ENCODE measurements at places on chromosomes 3 and 15.

- DNase-seq = no peak
Measured at GRCh38 chr3:145869958-145870357, 291.0 kb downstream of the PLOD2 start.

DNA sequence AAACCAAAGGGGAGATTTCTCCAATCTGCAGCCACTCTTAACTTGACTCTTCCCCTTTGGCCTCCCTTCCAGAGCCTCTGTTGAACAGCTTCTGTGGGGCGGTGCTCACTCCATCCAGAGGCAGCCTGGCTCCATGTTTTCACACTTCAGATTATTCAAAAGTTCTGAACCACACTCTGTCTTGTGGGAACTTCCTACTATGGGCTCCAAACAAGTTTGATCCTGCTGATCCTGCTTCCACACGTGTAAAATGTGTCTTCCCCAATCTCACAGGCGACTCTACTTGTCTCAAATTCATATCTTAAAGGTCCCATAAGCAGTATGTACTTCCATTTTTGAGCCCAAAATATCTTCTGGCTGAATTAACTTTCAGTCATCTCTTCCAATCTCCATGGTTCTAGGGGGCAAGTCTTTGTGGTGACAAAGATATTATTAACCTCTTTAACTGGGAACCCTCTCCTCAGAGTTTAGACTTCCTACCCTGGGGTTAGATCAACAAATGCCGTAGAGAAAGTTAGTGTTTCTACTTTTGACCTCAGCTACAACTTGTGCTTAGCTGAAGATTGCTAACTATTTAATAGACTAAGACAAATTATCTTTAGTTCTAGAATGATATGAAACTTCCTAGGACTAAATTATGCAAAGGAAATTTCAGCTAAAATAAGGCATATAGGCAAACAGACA, 176.3 kb upstream of the BCL6 start:
- DNase-seq = no peak

- no peak for DNase-seq
Measured at GRCh38 chr3:112653209-112653871, 12.4 kb upstream of the CCDC80 start.

DNA sequence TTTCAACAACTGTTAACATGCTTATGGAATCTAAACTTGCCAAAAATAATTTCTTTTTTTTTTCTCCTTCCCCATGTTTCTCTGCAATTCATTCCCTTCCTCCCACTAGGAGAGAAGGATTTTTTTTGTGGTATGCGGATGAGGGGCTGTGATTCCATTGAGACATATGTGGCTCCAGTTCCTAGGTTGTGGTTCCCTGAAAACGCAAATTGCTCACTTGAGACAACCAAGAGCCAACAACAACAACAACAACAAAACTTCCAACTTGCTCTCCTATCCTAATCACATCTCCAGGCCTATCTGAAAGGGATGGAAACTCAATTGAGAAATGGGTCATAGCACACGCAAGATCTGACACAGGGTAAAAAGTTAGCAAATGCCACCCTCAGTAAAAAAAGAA, 406.5 kb upstream of the TGFBR2 start:
- DNase-seq = no peak

GRCh38 chr3:110932567-110932966, 139.0 kb upstream of the NECTIN3 start:
- no peak for DNase-seq

- no peak for DNase-seq
Measured at GRCh38 chr3:97990624-97991292, 18.5 kb upstream of the RIOX2 start.

DNA sequence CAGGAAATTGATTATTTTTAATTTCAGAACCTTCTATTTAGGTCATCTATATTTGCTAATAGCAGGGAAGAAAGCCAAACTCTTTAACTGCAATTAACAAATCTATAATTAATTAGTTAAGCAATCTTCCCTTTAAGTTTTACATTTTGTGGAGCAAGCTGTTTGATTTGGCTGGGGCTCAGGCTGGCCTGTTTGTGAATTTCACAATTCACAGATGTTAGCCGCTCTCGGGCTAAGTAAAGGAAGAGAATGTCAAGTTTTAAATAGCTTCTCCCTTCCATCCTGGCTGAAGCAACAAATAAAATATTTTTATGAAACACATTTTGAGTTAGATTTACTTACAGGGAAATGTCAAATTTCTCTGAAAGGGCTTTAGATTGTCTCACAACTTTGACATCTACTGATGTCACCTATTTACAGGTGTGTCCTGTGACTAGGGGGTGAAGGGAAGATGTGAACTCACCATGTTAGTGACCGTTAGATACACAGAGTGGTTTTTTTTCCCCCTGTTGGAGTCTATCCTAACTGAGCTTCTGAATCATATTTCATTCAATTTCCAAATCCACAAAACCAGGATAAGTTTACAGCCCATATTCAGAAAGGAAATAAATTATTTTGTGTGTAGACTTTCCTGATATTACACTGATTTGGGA, 1.3 kb upstream of the TP63 start:
- DNase-seq = peak; percentile 15

- DNase-seq = no peak
Measured at GRCh38 chr3:146701246-146701645, 96.1 kb upstream of the PLSCR5 start.

GRCh38 chr3:126781889-126782491, 78.0 kb downstream of the CHCHD6 start:
- no peak for DNase-seq

DNA sequence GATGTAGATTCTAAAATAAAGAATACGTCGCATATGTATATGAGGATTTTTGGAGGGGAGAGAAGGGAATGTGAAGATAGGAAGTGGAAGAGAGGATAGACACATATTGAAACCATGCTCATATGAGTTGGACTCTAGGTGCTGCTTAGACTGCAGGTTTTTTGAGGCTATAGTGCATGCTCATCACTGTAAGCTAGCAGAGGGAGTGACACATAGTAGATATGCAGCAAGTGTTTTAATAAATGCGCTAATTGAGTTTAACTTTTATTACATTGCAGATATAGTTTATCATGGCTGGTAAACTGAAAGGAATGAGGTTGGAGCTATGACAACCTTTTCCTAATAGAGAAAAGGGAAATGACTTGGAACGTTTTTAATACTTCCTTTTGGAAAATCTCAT, 7.7 kb downstream of the SEMA6D start:
- no peak for DNase-seq

- DNase-seq = no peak
Measured at GRCh38 chr3:23656821-23657220, 148.9 kb upstream of the UBE2E1 start.

- DNase-seq = no peak
Measured at GRCh38 chr3:50028346-50028745, 60.4 kb upstream of the RBM5 start.

GRCh38 chr15:74726774-74727164, 1.4 kb upstream of the CYP1A1 start:
- no peak for DNase-seq

DNA sequence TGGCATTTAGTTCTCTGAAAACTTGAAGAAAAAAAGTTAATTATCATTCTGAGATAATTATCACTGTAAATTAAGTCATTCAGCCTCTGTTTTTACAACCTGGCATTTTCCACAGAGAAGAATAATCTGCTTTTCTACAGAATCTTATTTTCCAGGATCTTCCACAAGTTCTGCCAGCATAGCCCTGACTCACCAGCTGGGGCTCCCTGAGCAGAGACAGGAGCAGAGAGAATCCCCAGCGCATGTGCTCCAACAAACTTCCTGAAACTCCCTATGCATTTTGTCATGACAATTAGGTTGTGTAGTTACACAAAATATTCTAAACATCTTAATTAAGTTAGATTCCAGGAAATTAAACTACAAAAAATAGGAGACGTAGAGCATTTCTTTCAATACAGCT, 32.1 kb upstream of the TMEM207 start:
- no peak for DNase-seq

DNA sequence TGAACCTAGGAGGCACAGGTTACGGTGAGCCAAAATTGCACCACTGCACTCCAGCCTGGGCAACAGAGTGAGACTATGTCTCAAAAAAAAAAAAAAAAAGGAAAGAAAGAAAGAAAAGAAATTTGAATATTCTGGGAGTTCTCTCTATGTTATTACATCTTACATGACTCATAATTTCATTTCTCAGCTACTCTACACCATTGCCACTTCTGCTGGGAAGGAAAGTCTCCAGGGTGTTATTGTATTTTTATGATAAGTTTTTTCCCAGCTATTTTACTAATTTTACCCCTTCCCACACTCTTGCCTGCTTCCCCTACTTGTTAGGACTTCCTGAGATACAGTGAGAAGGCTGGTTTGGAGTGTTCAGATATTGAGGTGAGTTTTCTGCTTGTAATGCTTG, 69.7 kb upstream of the UMPS start:
- DNase-seq = no peak

- DNase-seq = no peak
Measured at GRCh38 chr3:46987743-46988401, 8.4 kb downstream of the NBEAL2 start.

GRCh38 chr3:24129549-24129948, 184.5 kb downstream of the NR1D2 start:
- no peak for DNase-seq

DNA sequence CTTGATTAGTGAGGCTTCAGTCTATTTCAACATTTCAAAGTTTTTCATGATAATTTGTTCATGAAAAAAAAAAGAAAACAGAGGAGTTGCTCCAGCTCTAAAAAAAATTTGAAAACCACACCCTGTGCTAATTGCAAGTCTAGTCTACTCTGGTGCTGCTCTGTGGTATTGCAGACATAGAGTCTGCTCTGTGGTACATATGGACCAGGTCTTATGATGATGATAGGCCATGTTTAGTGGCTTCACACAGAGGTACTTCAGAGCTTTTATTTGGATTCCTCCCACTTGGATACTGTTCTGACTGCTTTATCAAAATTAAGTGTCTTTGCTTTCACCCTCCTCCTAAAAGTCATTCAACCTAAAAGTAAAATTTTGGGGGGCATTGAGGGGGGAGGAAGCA, 160.8 kb downstream of the ALCAM start:
- no peak for DNase-seq

DNA sequence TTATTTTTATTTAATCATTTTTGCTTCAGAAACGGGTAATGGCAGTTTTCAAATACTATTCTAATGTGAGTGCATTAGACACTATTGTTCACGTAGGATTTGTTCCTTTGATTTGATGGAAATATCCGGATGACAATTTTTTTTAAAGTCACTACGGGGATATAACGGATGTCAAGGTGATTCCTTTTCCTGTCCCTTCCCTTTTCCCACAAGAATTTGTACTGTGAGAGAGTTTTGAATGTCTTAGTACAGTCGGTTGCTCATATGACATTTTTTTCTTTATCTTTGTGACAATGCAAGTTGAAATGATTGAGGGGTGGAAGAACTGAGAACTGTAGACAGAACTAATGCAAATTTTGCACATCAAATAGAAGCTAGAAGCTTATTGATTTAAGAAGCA, 209.5 kb downstream of the GRM7 start:
- no peak for DNase-seq

GRCh38 chr15:52997123-52997522, 207.0 kb upstream of the ONECUT1 start:
- no peak for DNase-seq

DNA sequence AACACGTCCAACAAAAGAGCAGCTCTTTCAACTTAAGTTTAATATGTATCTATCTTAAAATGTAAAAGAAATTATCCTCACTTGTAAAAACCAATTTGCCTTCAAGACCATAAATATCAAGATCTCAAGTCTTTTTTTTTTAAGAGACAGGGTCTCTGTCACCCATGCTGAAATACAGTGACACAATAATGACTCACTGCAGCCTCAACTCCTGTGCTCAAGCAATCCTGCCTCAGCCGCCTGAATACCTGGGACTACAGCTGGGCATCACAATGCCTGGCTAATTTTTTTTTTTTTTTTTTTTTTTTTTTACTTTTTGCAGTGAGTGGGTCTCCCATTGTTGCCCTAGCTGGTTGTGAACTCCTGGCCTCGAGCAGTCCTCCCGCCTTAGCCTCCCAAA, 26.0 kb downstream of the ACAP2 start:
- no peak for DNase-seq

DNA sequence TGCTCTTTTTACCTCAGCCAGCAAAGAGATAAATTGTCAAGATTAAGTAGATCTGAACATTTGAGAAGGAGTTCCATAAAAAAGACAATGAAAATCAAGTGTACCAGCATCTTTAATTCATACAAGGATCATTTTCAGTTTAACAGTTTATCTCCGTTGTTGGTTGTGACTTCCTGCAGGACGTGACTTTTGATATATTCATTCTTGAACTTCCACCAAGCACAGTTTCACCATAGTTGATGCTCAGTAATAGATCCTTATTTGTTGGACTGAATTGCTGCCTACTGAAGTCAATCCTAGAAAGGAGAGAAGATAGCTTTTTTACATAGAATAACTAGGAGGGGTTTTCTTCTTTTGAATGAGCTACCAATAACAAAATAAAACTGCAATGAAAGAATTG, 408.2 kb downstream of the LPP start:
- no peak for DNase-seq

- no peak for DNase-seq
Measured at GRCh38 chr15:100980410-100981046, 61.4 kb downstream of the LRRK1 start.

GRCh38 chr3:11845651-11846050, 1.0 kb downstream of the TAMM41 start:
- DNase-seq = no peak

GRCh38 chr3:41581700-41582099, 380.2 kb downstream of the ULK4 start:
- no peak for DNase-seq

DNA sequence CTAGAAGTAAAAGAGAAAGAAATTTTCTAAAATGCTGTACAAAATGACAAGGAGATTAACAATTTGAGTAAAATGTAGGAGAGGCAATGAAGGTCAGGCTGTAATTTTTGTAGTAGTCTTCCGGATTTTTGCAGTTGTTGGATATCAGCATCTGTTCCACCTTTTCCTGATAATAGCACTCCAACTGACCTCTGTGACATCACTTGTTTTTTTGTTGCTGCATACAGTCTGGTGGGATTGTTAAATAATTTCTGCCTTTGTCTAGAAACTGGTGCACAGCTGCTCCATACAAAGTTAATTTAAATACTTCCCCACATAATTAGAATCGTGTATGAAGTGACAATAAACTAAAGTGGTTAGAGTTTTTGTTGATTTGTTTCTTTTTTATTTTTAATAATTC, 731.4 kb downstream of the PLOD2 start:
- no peak for DNase-seq

- no peak for DNase-seq
Measured at GRCh38 chr3:136018876-136019275, 53.3 kb downstream of the PPP2R3A start.

DNA sequence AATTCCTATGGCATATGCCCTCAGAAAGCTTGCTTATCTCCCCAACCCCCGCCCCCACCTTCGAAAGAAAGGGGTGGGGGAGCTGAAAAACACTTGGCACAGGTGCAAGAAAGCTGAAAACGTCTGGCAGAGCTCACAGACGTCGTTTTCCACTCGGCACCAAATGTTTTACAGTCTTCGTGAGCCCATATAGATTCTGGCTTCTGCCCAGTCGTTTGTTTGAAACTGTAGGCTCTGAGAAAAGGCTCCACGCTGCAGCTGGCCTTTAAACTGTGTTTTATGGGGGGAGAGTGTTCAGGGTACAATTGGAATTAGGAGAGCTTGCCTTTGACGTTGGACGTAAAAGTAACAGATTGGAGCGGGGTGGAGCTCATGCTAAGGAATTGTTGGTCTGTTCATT, 130.3 kb downstream of the MDFIC2 start:
- no peak for DNase-seq

Measured in left lung (tissue), 14 donors.